ENCODE measurements at places on chromosomes 4 and X.

DNA sequence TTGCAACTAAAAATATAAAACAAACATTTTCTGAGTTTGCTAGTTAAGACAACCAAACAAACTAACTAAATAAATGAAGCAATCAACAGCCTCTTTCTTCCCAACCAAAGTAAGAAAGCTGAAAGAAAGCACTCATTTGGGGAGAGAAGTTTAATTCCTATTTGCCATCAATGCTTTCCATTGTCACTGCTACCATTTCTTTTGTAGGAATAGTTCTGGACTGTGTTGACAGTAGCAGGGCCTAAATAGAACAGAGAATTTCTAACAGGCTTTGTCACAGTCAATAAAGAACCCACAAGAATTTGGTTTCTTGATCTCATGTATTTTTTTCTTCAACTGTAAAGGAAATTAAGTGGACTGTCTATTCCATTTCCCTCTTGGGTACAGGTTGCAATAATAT, 1886.4 kb upstream of the TENM3 start:
- DNase-seq = no peak

DNA sequence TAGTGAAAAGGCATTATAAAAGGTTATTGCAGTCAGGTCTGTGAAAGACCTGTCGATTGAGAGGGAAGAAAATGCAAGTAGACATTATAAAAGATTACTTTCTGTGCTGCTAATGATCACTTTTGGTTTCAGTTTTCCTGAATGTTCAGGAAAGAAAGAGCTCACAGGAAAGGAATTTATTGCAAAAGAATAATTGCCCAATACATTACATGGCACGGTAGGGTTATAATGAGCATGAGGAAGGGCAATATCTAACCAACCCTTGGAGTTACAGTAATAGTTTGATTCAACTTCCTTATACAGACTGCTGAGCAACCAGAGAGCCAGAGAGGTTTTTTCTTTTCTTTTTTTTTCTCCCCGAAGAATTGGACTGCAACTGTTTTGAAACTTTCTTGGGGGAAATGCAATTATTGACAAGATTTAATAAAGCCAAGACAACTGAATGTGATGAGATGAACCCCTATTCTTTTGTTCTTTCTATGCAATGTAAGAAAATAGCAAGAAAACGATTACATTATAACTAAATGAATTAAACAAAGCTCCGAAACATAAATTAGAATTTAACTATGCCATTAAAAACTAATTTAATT, 247.0 kb downstream of the C4orf33 start:
- no peak for DNase-seq

DNA sequence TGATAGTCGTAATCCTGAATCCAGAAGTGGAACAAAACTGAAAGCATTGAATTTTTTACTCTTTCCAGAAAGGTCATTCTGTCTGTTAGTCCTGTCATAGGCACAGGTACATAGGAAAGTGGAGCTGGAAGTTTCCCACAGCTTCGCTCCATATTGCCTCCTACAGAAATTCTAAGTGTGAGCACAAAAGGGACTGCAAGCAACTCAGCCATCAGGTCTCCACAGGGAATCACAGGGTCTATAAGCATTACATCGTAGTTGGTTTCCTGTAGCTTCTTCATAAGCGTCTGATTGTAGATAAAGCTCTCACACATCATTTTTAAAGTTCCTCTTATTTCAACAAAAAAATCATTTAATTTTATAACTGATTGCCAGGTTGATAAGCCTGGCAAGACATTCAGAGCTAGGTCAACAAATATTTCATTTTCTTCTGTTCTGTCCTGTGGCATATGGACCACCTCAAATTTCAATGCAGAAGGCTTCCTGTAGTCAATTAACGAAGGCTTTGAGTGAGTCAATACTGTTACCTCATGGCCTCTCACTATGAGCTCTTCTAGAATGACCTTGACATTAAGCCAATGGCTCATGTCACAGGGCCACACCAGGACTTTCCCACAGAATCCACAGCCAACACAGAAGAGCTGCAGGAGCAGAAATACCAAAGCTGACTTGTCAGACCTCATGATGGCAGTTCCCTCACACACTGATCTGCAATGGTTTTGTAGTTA, at the start of gene UGT2A3:
TSS of gene UGT2A3 (minus strand) at position 727 of the 728 bp plus-strand sequence. CDS start at position 683, 44 bp downstream.
- DNase-seq = no peak

DNA sequence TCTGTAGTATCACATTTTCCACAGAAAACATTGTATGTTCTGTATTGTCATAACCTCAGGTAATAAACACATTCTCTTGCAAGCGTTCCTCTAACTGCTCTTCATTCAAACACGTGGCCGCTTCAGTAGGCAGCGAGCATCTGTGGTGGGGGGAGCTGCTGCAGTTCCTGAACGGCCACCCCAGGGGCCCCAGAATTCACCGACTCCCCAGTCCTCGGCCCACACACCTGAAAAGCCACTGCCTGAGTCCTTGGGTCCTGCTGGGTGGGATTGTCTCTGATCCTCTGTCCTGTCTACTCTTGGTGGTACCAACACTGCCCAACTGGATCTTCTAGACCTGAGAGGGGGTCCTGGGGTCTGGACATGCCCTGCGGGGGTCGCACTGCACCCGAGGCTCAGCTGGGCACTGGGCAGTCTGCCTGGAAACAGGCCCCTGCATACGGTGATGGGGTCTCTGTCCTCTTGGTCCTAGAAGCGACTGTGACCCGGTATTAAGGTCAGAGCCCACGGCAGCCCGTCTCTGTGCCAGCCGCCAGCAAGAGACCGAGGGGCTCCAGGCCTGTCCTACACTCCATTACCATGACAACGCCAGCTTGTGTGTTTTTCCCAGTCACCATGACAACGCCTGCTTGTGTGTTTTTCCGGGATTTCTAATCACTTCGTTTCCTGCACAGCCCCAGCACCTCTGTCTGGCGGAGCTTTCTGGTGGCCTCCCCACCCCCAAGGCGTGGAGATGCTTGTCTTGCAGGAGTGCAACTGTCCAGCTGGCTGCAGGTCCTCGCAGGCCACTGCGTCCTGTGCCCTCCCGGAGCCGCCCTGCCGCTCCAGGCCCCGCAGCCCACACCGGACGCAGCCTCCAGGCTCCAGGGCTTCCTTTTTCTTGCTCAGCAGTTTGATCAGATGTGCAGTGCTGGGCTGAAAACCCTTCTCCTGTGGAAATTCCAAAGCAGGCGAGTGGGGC, 16.0 kb downstream of the CTBP1 start:
- DNase-seq = peak; percentile 73

DNA sequence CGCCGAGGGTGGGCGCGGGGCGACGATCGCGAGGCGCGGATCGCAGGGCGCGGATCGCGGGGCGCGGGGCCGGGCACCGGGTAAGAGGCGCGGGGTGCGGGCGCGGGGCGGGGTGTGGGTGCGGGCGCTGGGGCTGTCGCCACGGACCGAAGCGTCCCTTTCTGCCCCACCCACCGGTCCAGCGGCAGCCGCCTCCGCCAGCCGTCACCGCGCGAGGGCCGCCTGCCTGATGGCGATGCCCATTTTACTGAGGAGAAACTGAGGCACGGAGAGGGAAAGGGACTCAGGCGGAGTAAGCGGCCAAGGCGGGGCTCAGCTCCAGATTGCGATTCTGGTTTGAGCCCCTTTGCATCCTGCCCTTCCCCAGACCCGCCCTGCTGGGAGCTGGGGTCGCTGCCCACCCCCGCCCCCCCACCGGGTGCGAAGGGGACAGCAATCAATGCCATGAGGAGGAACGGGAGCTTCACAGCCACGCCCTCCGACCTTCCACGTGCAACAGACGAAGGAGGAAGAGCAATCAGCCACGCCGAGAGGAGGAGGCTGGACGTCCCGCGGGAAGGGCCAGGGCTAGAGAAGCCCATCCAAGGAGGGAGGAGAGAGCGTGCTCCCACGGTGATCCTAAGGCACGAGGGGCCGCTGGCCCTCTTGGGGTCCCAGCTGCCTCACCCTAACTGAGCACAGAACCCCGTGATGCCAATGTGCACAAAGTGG, 10.9 kb upstream of the MAN2B2 start:
- no peak for DNase-seq

GRCh38 chr4:38684951-38685844, 21.2 kb downstream of the KLF3 start:
- no peak for DNase-seq

- DNase-seq = no peak
Measured at GRCh38 chr4:4572821-4573220, 31.0 kb upstream of the STX18 start.

DNA sequence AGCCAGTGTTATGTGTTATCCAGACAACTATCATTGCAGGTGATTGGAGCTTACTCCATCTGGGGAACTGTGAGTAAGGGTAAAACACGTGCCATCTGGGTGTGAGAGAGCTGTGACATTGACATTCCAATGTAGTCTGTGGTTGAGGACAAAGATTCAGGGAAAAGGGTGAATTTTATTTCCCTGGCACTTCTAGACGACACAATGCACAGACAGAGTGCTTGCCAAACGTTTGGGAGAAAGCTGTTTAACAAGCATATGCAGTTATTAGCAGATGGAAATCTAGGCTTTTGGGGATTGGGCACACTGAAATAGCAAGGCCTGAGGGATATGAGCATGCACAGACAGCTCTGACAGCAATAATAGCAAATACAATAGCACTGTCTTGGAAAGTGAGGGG, 21.3 kb upstream of the CTSO start:
- peak; percentile 34 for DNase-seq
